ENCODE measurements at places on chromosomes 5 and 9.

GRCh38 chr9:110919609-110920008, 118.7 kb downstream of the LPAR1 start:
- no peak for DNase-seq

GRCh38 chr9:128637656-128638055, 19.0 kb downstream of the DYNC2I2 start:
- no peak for DNase-seq

DNA sequence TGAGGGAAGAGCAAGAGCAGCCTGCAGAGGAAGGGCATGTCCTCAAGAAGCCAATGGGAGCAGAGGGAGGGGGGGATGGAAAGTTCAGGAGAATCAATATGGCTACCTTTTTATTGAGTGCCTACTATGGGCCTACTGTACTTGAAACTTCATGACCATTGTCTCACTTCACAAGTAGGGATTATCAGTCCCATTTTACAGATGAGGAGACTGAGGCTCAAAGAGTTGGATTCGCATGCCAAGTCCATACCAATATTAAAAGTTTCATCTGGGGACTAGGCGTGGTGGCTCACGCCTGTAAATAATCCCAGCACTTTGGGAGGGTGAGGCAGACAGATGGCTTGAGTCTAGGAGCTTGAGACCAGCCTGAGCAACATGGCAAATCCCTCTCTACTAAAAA, 40.0 kb downstream of the RFK start:
- DNase-seq: no peak

- DNase-seq: peak; percentile 10
These were observed 2.4 kb downstream of the SMARCA2 start for GRCh38 chr9:2017331-2018161.

Data from SIG-M5 (cell line).